CD14-positive monocyte (primary cell): ENCODE measurements at places on chromosomes 3 and 15. TPM values are rescaled to one million over a fixed set of nuclear protein-coding genes. Genes with fewer than 3 reads are reported as not detected.

HHATL gene
- polyA plus RNA-seq: not detected

- no peaks in the 10 kb centered on the region for H3K27me3 ChIP-seq
- H3K36me3 ChIP-seq: no peaks in the 10 kb centered on the region
- no peak for DNase-seq
- H3K27ac ChIP-seq: no peak overlapping the region
These were observed 17.9 kb upstream of the CNOT10 start for GRCh38 chr3:32667072-32667582.

PLA2G4B gene
- polyA plus RNA-seq: 0.31 TPM

GRCh38 chr3:32381922-32382321 lies 9.7 kb upstream of the CMTM7 start:
- DNase-seq: no peak
- no peaks in the 10 kb centered on the region for H3K36me3 ChIP-seq
- H3K4me3 ChIP-seq: no peak overlapping the region
- no peak overlapping the region for H3K27ac ChIP-seq
- H3K27me3 ChIP-seq: no peaks in the 10 kb centered on the region
